ENCODE measurements at places on chromosomes 1 and 21.

DNA sequence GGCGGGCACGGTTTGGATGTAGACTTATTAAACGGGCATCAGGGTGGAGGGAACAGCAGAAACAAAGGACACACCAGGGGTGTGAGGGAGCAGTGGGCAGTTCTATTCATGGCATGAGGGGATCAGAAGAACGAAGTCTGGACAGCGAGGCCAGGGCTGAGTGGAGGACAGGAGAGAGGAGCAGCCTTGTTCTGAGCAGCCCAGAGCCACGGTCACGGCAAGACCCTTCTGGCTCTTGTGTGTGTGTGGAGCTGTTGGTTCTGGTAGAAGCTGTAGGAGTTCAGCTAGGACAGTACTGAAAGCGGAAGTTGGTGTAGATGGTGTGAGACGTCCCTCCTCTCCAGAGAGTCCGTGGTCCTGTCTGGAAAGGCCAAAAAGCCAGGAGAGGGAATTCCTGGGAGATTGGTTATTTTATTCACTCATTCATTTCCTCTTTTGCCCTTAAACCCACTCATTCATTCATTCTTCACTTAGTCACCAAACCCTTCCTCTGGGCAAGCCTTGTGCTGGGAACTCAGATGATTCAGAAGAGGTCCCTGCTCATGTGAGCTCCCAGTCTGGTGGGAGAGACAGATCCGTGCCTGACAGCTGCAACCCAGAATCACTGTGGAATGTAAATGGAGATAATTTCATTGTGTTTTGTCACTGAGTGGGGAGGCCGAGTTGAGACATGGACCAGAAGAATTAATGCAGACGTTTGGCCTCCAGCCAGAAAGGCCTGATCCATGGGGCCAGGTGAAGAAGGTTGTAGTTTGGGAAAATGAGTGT lies 4.1 kb upstream of the ACOT11 start:
- DNase-seq: peak; percentile 49

DNA sequence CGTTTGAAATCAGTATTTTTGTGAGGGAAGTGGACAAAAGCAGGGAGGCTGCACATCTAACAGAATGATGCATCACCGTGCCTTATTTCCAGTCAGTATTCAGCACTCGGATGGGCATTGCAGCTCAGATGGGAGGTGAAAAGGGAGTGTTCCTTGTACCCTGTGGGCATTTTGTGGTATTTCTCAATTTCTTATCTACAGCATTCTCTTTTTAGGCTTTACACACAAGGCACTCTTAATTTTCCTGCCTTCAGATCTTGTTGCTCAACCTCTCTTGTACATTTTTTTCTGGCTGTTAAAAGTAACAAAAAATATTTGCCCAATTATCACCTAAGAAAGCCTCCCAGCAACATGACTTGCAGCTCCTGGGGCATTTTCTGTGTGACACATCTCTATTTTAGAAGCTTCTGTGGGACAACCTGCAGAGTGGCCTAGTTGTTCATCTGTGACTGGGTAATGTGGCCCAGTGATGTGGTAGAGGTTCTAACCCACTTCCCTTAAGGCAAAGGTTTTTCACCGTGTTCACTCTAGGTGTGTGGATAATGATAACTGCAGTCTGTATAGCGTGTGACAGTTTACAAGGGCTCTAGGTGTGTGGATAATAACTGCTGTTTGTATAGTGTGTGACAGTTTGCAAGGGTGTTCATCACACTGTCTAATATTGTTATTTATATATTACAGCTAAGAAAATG lies 257.2 kb downstream of the PTGER3 start:
- no peak for DNase-seq

DNA sequence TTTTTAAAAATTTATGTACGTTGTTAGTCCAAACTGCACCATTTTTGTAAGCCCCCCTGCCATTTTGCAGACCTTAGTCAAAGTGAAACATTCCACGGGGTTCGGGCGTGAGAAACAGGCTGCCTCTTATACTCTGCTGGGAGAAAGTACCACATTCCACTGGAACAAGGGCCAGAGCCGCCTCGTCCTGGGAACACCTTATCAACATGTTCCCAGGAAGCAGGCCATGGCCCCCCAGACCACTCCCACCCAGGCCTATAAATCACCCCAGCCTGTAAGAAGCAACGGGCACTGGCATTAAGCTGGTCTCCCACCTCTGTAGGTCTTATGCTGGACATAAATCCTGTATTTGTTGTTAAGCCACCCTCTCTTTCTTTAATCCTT lies 854 bp upstream of the ZRANB2 start:
- DNase-seq: no peak

GRCh38 chr1:86861424-86861823 lies 52.5 kb downstream of the SELENOF start:
- DNase-seq: no peak

- no peak for DNase-seq
Observed at GRCh38 chr21:27648560-27648959, 681.7 kb upstream of the ADAMTS5 start.

- DNase-seq: no peak
Observed at GRCh38 chr1:77271852-77272580, 9.8 kb upstream of the AK5 start.

- no peak for DNase-seq
Observed at GRCh38 chr21:29860346-29860745, 79.5 kb downstream of the GRIK1 start.

Measured in A673 (cell line).